ENCODE measurements at places on chromosomes 11 and 22. TPM values are rescaled to one million over a fixed set of nuclear protein-coding genes. Genes with fewer than 3 reads are reported as not detected.

DNA sequence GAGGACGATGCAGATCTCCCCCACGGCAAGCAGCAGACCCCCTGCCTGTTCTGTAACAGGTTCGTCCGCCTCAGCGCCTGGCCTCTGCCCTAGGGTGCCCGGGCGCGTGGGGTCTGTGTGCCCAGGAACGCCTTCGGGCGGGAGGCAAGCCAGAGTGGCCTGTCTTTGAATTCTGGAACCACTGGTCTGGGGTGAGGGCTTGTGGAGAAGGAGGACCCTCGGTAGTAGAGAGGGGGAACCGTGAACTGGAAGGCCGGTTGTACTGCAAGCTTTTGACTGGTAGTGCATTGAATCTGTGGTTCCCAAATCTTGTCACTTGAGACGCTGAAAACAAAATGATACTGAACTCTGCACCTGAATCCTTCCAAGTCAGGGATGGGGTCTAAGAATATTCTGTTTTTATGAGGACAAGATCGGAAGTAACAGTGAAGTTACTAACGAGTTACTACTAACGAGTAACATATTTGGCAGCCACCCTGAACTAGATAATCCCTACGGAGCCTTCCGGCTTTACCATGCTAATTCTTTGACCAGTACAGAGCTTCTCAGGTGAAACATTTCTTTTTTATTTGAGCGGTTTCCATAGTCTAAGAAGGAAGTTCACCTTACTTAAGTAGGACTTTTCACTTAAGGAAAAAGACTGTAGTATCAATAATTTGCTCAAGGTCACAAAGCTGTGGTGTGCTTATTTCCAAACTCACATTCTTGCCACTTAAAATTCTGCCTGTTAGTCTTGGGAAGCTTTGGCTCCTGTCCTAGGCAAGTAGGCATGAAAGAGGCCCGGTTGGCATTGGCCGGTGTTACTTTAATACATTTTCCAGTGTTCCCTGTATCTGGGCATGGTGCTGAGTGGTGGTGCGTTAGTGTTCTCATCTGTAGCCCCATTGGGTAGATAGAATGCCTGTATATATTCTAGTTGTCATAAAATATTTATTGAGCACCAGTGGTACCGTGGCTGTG lies 860 bp downstream of the PRMT3 start:
- H3K27ac ChIP-seq, result peak overlapping the region; percentile 96
- no peaks in the 10 kb centered on the region for H3K4me1 ChIP-seq
- peak overlapping the region; percentile 91 for H3K4me3 ChIP-seq
- DNase-seq, result no peak
- no peaks in the 10 kb centered on the region for H3K27me3 ChIP-seq
- peaks cover 45% of the 10 kb centered on the region for H3K36me3 ChIP-seq

DNA sequence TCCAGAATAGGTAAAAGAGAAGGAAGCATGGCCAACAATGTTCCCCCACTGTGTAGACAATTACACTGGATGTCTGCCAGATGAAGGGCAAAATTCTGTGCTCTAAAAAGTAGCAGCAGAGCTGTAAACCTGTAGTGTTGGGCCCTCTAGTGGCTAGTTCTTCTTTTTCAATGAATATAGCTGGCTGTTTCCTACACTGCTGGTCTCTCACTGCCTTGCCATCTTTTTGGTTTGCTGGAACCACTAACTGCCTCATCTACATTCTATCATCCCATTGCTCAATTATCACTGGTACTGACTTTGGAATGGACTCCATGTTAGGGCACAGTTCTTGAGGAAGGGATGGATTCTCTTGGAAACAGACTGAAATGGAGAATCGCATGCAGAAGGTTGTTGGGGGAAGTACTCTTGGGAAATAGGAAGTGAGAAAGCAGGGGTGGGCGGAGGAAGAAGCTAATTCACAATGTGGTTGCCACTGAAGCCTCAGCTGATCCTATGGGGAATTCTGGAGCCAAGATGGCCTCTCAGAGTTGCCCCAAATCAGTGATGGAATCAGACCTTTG lies 17.9 kb downstream of the KCNE3 start:
- H3K27ac ChIP-seq, result no peak overlapping the region
- H3K27me3 ChIP-seq, result no peaks in the 10 kb centered on the region
- H3K4me3 ChIP-seq, result no peak overlapping the region

DNA sequence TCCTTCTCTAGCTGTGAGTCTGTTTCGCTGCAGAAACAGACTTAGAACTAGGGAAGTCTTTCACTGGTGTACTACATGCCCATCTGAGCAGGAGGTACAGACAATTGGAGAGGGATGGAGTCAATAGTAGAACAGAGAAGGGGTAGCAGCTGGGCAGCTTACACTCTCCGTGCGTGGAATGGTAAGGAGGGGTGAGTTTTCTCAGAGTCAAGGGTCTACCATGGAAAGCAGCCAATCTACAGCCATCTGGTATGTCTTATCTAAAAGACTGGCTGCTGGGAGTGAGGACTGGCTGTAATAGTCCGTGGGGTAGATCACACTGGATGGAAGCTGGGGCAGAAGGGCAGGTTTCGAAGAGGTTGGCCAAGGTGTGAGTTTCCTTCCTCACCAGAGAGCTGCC lies 137.3 kb upstream of the TENM4 start:
- no peak for DNase-seq
- H3K4me3 ChIP-seq, result no peak overlapping the region
- no peaks in the 10 kb centered on the region for H3K4me1 ChIP-seq
- no peak overlapping the region for H3K27ac ChIP-seq

DNA sequence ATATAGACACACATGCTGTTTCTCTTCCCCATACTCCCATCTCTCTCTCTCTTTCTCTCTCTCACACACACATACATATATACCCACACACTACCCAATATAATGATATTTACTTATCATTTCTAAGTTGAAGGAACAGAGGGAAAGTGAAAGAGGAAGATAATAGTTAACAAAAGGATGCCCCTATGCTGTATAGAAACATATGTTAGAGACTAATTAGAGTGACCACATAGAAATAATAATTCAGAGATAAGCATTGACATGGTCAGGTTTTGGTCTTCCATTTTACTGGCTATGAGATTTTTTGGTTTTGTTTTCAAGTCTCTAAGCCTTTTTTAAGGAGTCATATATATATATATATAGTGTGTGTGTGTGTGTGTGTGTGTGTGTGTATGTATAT lies 445.7 kb upstream of the CHORDC1 start:
- no peak overlapping the region for H3K4me3 ChIP-seq
- H3K36me3 ChIP-seq, result no peaks in the 10 kb centered on the region
- no peaks in the 10 kb centered on the region for H3K4me1 ChIP-seq
- no peak overlapping the region for H3K27ac ChIP-seq
- no peak for DNase-seq
- no peaks in the 10 kb centered on the region for H3K27me3 ChIP-seq

GRCh38 chr11:96035740-96036078 lies 111.8 kb upstream of the MTMR2 start:
- H3K27ac ChIP-seq, result no peak overlapping the region
- H3K27me3 ChIP-seq, result no peaks in the 10 kb centered on the region
- DNase-seq, result no peak
- no peak overlapping the region for H3K4me3 ChIP-seq
- no peaks in the 10 kb centered on the region for H3K4me1 ChIP-seq
- no peaks in the 10 kb centered on the region for H3K36me3 ChIP-seq

DNA sequence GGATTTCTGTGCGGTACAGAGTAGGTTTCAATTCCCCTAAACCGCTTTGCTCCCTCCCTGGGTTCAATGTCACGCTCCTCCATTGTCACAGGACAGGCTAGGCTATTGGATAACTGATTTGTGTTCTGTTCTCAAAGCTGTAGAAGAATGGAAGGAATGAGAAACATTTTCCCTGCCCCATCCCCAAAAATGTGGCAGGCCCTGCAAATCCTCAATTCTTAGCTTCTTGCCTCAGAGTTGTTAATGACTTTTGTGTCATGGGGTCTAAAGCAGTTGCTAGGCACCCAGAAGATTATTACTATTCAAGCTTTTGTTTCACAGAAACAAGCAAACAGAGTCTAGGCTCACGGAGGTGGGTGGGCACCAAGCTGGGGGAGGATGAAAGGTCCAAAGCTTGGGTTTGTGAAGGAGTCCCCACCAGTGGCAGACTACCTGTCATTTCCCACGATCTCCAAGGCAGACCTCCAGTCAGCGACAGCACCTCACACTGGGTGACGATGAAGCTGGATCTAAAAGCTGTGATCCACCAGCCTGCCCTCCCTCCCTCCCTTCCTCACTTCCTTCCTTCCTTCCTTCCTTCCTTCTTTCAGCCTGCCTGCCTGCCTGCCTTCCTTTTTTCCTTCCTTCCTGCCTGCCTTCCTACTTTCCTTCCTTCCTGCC lies 1080.2 kb downstream of the OPCML start:
- H3K27ac ChIP-seq, result no peak overlapping the region
- no peaks in the 10 kb centered on the region for H3K4me1 ChIP-seq
- DNase-seq, result no peak
- no peaks in the 10 kb centered on the region for H3K27me3 ChIP-seq

- DNase-seq, result no peak
- no peaks in the 10 kb centered on the region for H3K27me3 ChIP-seq
- H3K27ac ChIP-seq, result no peak overlapping the region
- H3K4me3 ChIP-seq, result no peak overlapping the region
These were observed 1088.2 kb downstream of the TBC1D22A start for GRCh38 chr22:47850644-47851151.

- no peak overlapping the region for H3K4me3 ChIP-seq
- H3K27me3 ChIP-seq, result no peaks in the 10 kb centered on the region
- H3K27ac ChIP-seq, result no peak overlapping the region
- peaks cover 77% of the 10 kb centered on the region for H3K36me3 ChIP-seq
- DNase-seq, result no peak
These were observed 9.6 kb downstream of the FRMD8 start for GRCh38 chr11:65395961-65396530.

GRCh38 chr11:10885703-10886363 lies 28.0 kb upstream of the ZBED5 start:
- no peaks in the 10 kb centered on the region for H3K4me1 ChIP-seq
- H3K27me3 ChIP-seq, result no peaks in the 10 kb centered on the region
- H3K27ac ChIP-seq, result no peak overlapping the region
- no peak for DNase-seq
- H3K4me3 ChIP-seq, result no peak overlapping the region

- peaks cover 4% of the 10 kb centered on the region for H3K4me1 ChIP-seq
- H3K4me3 ChIP-seq, result no peak overlapping the region
- H3K36me3 ChIP-seq, result no peaks in the 10 kb centered on the region
- no peak for DNase-seq
- H3K27me3 ChIP-seq, result peaks cover 25% of the 10 kb centered on the region
These were observed 8.2 kb upstream of the PGA3 start for GRCh38 chr11:61194981-61195695.

DNA sequence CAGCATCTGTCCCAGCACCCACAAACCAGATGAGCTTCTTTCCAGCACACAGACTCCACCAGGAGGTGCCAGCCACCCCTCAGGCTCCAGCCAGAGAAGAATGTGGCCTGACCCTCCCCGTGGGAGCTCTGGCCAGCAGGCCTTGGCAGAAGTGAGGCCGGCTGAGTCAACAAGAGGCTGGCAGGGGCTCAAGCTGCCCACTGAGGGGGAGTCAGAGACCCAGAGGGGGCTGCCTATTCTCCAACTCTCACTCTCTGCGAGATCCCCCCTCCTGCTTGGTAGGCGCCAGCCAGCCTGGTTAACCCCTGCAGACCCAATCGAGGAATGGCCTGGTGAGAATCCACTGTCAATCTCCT lies 10.6 kb upstream of the CDC42EP1 start:
- no peaks in the 10 kb centered on the region for H3K27me3 ChIP-seq
- H3K27ac ChIP-seq, result no peak overlapping the region
- H3K4me1 ChIP-seq, result peaks cover 53% of the 10 kb centered on the region
- no peak overlapping the region for H3K4me3 ChIP-seq
- no peaks in the 10 kb centered on the region for H3K36me3 ChIP-seq

- no peak overlapping the region for H3K27ac ChIP-seq
- DNase-seq, result no peak
- peaks cover 10% of the 10 kb centered on the region for H3K4me1 ChIP-seq
- no peak overlapping the region for H3K4me3 ChIP-seq
These were observed 11.7 kb upstream of the KAT5 start for GRCh38 chr11:65700399-65700798.

DNA sequence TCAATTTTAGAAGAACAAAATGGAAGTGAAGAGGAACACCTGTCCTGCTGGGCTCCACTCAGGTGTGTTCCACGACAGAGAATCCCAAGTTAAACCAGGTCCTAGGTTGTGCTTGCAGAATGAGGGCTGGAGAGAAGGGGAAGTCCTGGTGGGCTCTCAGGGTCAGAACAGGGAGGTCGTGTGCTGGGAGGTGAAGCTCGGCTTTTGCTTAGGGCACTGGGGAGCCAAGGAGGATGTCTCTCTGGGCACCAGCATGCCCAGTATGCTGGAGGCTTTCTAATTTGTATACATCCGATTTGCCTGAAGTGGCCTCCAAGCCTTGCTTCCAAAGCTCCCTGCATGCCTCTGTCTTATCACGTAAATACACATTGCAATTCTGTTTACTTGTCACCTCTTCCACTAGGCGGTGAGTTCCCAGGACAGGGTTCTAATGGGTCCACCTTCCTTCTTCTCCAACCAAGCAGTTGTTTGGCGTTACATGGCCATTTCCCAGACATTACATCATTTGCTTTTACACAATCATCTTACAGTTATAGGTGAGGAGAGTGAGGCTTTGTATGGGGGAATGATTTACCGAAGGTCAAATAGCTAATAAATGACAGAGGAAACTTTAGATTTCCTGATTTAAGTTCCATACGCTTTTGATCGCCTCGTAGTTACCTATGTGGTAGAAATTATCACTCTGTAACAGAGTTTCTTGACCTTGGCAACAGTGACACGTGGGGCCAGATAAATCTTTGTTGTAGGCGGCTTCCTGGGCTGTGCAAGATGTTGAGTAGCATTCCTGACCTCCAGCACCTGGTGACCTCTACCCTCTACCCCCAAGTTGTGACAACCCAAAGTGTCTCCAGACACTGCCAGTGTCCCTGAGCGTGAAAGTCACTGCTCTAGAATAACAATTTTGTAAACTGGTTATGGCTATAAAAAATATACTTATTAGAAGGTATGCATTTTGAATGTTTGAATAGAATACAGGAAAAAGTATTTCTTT lies 901.5 kb downstream of the TBC1D22A start:
- peaks cover 5% of the 10 kb centered on the region for H3K36me3 ChIP-seq
- H3K4me1 ChIP-seq, result no peaks in the 10 kb centered on the region
- no peak overlapping the region for H3K4me3 ChIP-seq

SCUBE1 gene
- total RNA-seq, result 0.29 TPM

GCAT gene
- total RNA-seq, result 61.7 TPM

GAS2 gene
- 1.5 TPM for total RNA-seq

ANGPTL5 gene
- total RNA-seq, result not detected

PLAAT4 gene
- total RNA-seq, result 0.80 TPM

All from K562 (cell line).